Activated naive CD8-positive, alpha-beta T cell treated with anti-CD3 and anti-CD28 coated beads, Interleukin-2, amount 10 ng/mL, durations not matched to agents 7 days and 5 days (primary cell): ENCODE measurements at places on chromosomes 7 and 10. TPM values are rescaled to one million over a fixed set of nuclear protein-coding genes. Genes with fewer than 3 reads are reported as not detected.

- no peak for DNase-seq
These were observed 210.1 kb downstream of the TNS3 start for GRCh38 chr7:47371733-47372368.

DNA sequence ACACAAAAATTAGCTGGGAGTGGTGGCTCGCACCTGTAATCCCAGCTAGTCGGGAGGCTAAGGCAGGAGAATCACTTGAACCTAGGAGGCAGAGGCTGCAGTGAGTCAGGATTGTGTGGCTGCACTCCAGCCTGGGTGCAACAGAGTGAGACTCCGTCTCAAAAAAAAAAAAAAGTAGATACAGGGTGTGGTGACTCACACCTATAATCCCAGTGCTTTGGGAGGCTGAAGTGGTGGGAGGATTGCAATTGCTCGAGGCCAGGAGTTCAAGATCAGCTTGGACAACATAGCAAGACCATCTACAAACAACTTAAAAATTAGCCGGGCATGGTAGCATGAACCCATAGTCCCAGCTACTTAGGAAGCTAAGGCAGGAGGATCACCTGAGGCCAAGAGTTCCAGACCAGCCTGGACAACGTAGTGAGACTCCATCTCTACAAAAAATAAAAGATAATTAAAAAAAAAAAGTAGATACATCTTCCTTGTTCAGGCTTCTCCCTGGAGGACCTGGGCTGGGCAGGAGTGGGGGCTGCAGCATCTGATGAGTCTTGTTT, 2.0 kb downstream of the MOSPD3 start:
- no peak for DNase-seq

GRCh38 chr7:17849504-17849903, 90.8 kb downstream of the SNX13 start:
- no peak for DNase-seq

SLC26A3 gene
- not detected for total RNA-seq

- no peak for DNase-seq
These were observed 47.9 kb upstream of the STK17A start for GRCh38 chr7:43535031-43535451.

PON1 gene
- not detected for total RNA-seq

DNA sequence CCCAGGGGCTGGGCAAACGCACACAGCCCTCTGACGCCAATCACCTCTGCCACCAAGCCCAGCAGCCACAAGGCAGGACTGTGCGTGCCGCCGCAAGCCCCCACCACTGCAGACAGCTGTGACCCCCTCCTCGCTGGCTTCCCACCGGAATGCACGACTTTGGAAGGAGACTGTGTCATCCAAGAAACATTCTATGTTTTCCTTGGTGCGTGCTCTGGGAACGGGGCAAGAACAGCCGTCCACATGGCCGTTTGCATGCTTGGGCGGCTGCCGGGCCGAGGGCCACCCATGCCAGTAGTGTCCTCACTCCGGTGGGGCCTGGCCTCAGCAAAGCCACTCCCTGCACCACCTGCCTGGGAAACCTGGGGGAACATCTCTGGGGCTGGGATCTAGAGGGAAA, 17.6 kb upstream of the ELN start:
- DNase-seq = no peak

GNGT1 gene
- total RNA-seq = not detected

DNA sequence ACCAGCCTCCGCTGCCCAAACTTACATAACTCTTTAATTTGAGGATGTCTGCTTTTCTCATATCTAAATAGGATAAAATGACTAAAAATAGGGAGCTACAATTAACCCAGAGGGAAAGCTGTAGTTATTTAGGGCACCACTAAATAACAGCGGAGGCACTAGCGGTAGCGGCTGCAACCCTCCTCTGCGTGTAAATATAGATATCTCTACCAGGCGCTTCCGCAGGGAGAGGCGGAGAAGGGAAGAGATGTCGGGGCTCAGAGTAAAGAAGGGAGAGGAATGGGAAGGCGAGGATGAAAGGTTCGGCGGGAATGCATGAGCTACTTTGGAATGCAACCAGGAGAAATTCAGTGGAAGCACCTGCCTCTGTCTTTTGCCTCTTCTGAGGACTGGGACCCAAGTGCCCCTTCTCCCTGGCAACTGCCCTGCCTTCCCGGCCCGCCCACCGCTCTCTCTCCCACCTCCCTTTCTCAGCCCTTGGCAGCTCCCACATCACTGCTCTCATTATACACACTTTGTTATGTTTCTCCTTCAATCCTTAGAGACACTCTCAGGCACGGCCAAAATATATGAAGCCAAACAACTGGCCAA, 698.3 kb downstream of the PARD3 start:
- DNase-seq = no peak

DNA sequence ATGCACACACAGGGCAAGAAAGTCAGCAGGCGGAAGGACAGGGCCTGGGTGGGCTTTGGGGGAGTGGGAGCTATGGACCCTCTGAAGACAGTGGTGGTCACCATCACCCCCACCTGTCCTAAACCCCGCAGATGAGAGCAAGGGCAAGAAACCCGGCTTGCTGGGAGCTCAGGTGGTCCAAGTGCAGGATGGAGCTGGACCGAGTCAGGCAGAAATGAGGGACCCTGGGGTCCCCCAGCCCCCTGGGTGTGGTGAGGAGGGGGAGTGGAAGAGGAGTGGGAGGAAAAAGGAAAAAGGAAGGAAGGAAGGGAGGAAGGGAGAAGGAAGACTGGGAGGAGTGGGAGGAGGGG, 54.8 kb downstream of the MICALL2 start:
- DNase-seq = no peak

- no peak for DNase-seq
These were observed 7.5 kb upstream of the SMNDC1 start for GRCh38 chr10:110312206-110312605.

DNA sequence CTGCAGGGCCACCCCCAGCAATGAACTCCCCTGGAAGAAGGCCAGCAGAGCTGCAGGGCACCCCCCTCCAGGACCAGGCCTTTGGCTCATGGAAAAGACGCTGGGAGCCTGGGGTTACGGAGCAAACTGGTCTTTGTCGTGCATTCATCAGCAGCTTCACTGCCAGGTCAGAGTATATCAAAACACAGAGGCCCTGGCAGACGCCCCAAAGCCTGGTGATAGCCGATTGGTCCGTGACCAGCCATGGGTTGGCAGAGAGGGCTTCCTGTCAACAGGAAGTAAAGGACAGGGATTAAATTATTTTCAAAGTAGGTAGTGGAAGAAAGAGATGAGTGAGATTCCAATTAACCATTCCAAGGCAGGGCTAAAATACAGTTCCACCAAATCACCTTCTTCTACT, 9.0 kb downstream of the PRKAG2 start:
- no peak for DNase-seq

- no peak for DNase-seq
These were observed 96.1 kb downstream of the AMPH start for GRCh38 chr7:38535073-38535472.
